ENCODE measurements at places on chromosomes 13 and 19. TPM values are rescaled to one million over a fixed set of nuclear protein-coding genes. Genes with fewer than 3 reads are reported as not detected.

- DNase-seq = no peak
Measured at GRCh38 chr13:99693351-99693750, 192.1 kb downstream of the TM9SF2 start.

GRCh38 chr19:3612901-3613741 lies 6.4 kb upstream of the TBXA2R start:
- DNase-seq = no peak

- no peak for DNase-seq
Measured at GRCh38 chr13:39054112-39054511, 15.9 kb downstream of the NHLRC3 start.

- no peak for DNase-seq
Measured at GRCh38 chr19:3268326-3268725, 43.9 kb downstream of the CELF5 start.

DNA sequence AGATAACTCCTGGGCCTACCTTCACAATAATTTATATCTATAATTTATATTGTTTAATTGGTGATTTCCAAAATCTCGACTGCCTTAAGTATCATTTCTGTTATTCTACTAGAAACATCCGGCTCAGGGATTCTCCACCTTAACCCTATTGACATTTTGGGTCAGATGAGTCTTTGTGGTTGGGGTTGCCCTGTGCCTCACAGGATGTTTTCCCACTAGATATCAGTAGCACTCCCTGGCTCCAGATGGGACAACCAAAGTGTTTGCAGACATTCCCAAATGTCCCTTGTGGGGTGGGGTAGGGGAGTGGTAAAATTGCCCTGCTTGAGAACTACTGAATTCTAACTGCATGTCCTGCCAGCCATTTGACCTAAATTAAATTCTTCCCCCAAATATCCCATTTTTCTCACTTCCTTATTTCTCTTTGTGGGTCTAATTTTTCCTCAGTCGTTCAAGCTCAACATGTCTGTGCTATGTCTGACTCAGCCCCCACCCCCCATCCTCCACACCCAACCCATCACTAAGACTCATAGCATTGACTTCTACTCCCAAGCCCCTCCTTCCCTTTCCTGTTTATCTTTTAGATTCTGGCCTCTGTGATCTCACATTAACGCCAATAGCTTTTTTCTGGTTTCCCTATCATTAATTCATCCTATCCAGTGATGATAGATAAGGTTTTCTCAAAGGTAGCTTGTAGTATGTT lies 545.1 kb downstream of the EFNB2 start:
- DNase-seq = no peak

IGFL4 gene
- not detected for total RNA-seq

PTGIR gene
- total RNA-seq = 0.28 TPM
